ENCODE measurements at places on chromosomes 5 and 9. TPM values are rescaled to one million over a fixed set of nuclear protein-coding genes. Genes with fewer than 3 reads are reported as not detected.

Gene CDH6
- total RNA-seq: not detected

DNA sequence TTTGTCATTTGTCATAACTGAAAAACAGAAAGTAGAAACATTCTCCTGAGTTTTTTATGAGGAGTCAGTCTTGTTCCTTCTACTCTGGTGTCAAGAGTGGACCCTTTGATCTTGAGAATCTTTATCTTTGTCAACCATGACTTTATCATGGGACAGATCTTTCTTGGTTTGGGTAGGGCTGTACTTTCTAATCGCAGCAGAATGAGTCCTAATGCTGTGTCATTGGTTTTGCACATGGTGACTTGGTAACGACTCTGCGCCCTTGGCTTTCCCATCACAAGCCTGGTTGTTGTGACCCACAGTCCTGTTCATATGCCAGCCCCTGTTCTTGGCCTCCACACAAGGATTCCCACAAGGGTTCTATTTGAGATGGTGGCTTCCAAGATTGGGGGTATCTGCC, 45.6 kb downstream of the AOPEP start:
- peaks cover 20% of the 10 kb centered on the region for H3K4me1 ChIP-seq
- H3K4me3 ChIP-seq: no peak overlapping the region
- no peak overlapping the region for H3K27ac ChIP-seq
- no peaks in the 10 kb centered on the region for H3K27me3 ChIP-seq
- DNase-seq: no peak
- peaks cover 7% of the 10 kb centered on the region for H3K36me3 ChIP-seq

Gene POU5F2
- total RNA-seq: 0.40 TPM

Gene FYB1
- total RNA-seq: 109 TPM

Gene ARID3C
- total RNA-seq: 0.66 TPM

DNA sequence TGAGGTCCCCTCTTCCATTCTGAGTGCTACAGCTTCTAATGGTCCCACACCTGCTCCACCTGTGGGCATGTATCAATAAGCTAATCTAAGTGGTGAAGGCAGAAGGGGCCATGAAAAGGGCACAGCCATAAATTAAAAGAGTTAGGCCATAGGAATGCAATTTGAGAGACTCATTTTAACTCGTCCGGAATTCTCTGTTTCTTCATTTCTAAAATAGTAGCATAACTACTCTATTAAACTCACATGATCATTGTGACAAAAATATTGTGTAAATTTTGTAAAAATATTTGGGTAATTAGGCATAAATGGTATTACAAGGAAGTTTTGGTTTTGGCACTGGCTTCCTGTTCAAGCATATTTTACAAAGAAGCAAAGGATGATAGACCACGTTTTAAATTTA, 103.1 kb upstream of the TXNDC8 start:
- H3K27ac ChIP-seq: no peak overlapping the region
- H3K27me3 ChIP-seq: peaks cover 2% of the 10 kb centered on the region
- H3K36me3 ChIP-seq: no peaks in the 10 kb centered on the region
- DNase-seq: no peak

Gene DMRTA1
- total RNA-seq: not detected

DNA sequence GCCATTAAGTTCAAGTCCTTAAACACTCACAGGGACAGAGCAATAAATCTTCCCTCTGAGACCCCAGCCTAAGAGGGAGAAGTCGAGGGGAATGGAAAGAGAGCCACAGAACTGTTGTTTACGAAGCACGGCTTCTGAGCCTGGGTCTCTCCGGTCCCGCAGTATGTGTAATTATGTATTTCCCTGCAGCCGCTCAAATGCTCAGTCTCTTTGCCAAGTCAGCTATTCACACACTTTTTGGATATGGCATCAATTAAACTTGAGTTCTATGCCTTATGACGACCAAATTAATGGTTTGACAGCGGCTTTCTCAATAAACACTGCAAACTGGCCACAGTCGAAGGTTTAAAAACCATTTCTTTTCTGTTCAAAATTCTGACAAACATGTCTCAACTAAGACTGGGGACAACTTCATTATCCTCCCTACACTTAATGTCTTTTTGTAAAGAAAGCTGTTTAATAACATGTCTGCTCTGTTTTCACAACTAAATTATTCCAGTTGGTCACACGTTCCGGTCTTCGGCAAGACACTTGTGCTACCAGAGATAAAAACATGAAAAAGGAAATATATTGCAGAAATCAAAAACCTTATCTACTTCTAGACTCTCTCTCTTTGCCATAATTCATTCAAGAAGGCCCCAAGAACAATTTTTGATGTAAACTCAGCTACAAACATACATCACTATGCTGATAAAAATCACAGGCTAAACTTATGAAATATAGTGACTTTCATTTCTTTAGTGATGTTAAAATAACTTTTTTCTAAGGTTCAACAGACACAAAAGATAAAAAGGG, 203.2 kb downstream of the GAPVD1 start:
- no peak for DNase-seq
- no peak overlapping the region for H3K27ac ChIP-seq
- peaks cover 30% of the 10 kb centered on the region for H3K36me3 ChIP-seq
- H3K27me3 ChIP-seq: no peaks in the 10 kb centered on the region

DNA sequence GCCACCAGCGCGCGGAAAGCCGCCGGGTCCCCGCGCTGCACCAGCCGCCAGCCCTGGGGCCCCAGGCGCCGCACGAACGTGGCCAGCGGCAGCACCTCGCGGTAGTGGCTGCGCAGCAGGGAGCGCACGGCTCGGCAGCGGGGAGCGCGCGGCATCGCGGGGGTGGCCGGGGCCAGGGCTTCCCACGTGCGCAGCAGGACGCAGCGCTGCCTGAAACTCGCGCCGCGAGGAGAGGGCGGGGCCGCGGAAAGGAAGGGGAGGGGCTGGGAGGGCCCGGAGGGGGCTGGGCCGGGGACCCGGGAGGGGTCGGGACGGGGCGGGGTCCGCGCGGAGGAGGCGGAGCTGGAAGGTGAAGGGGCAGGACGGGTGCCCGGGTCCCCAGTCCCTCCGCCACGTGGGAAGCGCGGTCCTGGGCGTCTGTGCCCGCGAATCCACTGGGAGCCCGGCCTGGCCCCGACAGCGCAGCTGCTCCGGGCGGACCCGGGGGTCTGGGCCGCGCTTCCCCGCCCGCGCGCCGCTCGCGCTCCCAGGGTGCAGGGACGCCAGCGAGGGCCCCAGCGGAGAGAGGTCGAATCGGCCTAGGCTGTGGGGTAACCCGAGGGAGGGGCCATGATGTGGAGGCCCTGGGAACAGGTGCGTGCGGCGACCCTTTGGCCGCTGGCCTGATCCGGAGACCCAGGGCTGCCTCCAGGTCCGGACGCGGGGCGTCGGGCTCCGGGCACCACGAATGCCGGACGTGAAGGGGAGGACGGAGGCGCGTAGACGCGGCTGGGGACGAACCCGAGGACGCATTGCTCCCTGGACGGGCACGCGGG, at the start of gene TERT:
TERT (minus strand) TSS at position 234 of the 815 bp plus-strand sequence; CDS start at position 155, 79 bp downstream.
- peak; percentile 90 for DNase-seq
- H3K27me3 ChIP-seq: no peaks in the 10 kb centered on the region
- peaks cover 6% of the 10 kb centered on the region for H3K36me3 ChIP-seq

DNA sequence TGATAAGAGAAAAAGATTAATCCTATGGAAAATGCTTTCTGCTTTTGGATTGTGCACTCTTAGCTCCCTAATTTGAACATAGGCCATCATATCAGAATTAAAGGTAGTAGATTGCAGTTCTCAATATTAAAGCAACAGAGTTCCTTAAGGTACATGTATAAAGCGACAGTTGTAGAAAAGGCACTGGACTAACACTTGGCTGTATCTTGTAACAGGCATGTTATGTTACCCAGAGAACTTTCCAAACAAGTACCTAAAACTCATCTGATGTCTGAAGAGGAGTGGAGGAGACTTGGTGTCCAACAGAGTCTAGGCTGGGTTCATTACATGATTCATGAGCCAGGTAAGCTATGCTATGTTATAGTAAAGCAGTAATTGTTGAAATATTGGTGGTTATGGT, 3.3 kb upstream of the SECISBP2 start:
- peak overlapping the region; percentile 65 for H3K27ac ChIP-seq
- H3K4me1 ChIP-seq: peaks cover 52% of the 10 kb centered on the region
- peaks cover 71% of the 10 kb centered on the region for H3K36me3 ChIP-seq
- no peak for DNase-seq
- H3K4me3 ChIP-seq: peak overlapping the region; percentile 87
- no peaks in the 10 kb centered on the region for H3K27me3 ChIP-seq

DNA sequence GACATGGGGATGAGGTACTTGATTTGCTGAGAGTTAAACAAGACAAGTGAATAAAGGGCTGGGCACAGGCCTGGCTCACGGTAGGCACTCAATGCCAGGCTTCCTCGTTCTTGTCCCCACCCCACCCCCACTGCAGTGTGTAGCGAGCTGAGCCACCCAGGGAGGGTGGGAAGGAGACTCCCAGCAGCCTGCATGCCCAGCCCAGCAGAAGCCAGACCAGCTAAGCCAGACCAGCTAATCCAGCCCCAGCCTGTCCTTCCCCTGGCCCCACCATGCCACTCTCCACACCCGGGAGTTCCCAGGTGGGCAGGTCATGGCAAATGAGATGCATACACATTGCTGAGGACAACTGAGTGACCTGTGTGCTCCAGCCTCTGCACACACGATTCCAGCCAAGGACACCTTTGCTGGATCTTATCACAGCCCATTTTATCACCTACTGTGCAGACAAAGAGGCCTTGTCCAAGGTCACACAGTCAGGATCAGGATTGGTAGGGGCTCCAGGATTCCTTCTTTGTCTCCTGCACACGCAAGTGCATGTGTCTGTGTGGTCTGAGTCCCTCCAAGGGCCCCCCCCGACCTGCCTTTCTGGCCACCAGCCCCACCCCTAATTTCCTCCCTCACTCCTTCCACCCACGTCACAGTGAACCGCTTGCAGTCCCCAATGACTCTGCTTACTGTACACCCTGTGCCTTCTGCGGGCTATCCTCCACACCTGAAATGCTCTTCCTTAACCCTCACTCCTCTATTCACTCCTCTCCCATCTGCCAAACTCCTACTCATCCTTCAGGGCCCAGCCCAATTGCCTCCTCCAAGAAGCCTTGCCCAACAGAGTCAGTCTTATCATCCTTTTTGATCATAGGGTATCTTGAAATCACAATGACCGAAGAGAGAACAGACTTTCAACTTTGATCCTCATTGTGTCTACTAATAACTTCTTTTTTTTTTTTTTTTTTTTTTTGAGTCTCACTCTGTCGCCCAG, 26.6 kb downstream of the DUSP1 start:
- no peaks in the 10 kb centered on the region for H3K4me1 ChIP-seq
- H3K27me3 ChIP-seq: no peaks in the 10 kb centered on the region
- H3K4me3 ChIP-seq: no peak overlapping the region
- H3K36me3 ChIP-seq: no peaks in the 10 kb centered on the region

Gene PCDHGB4
- total RNA-seq: not detected

GRCh38 chr9:15746905-15747304, 194.1 kb downstream of the CCDC171 start:
- no peaks in the 10 kb centered on the region for H3K4me1 ChIP-seq
- H3K36me3 ChIP-seq: peaks cover 3% of the 10 kb centered on the region

DNA sequence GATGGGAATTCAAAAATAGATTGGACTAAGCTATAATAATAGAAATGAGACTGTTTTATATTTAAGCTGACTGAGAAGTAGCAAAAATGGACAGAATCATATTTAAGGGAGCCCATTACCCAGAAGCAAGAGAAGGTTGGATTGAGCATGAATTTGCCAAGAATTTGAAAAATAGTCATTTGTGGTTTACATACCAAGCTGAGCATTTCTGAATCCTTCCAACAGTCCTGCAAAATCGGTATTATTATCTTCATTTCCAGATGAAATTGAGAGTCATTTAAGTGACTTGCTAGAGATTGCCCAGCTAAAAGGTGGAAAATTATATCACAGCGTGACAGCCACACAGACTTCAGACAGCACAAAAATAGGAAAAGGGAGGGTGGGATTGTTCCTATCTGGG, 48.4 kb downstream of the TNFSF15 start:
- H3K4me1 ChIP-seq: peaks cover 6% of the 10 kb centered on the region
- no peak overlapping the region for H3K27ac ChIP-seq
- no peak for DNase-seq
- H3K27me3 ChIP-seq: no peaks in the 10 kb centered on the region
- no peak overlapping the region for H3K4me3 ChIP-seq

Gene PARP8
- total RNA-seq: 38.8 TPM

Gene ZNF462
- total RNA-seq: 0.42 TPM

- peak; percentile 46 for DNase-seq
- H3K4me3 ChIP-seq: no peak overlapping the region
- H3K4me1 ChIP-seq: peaks cover 4% of the 10 kb centered on the region
- H3K36me3 ChIP-seq: no peaks in the 10 kb centered on the region
- no peaks in the 10 kb centered on the region for H3K27me3 ChIP-seq
Observed at GRCh38 chr5:168076561-168076991, 214.9 kb upstream of the WWC1 start.

GRCh38 chr5:158943057-158943456, 156.7 kb downstream of the EBF1 start:
- no peak overlapping the region for H3K27ac ChIP-seq
- DNase-seq: no peak
- H3K27me3 ChIP-seq: no peaks in the 10 kb centered on the region
- H3K36me3 ChIP-seq: no peaks in the 10 kb centered on the region
- no peak overlapping the region for H3K4me3 ChIP-seq

GRCh38 chr5:169347786-169348185, 46.8 kb upstream of the SLIT3 start:
- no peak overlapping the region for H3K4me3 ChIP-seq
- no peaks in the 10 kb centered on the region for H3K4me1 ChIP-seq

- no peaks in the 10 kb centered on the region for H3K27me3 ChIP-seq
- H3K27ac ChIP-seq: no peak overlapping the region
- H3K4me3 ChIP-seq: no peak overlapping the region
- peaks cover 9% of the 10 kb centered on the region for H3K4me1 ChIP-seq
- H3K36me3 ChIP-seq: no peaks in the 10 kb centered on the region
- DNase-seq: no peak
Observed at GRCh38 chr9:70427161-70427945, 12.9 kb upstream of the KLF9 start.

- H3K27me3 ChIP-seq: no peaks in the 10 kb centered on the region
- H3K27ac ChIP-seq: no peak overlapping the region
- no peak overlapping the region for H3K4me3 ChIP-seq
- no peaks in the 10 kb centered on the region for H3K36me3 ChIP-seq
- no peak for DNase-seq
Observed at GRCh38 chr5:146630472-146630871, 114.5 kb upstream of the GPR151 start.
